ENCODE measurements at places on chromosomes 1 and 21.

- no peak for DNase-seq
Observed at GRCh38 chr1:101547357-101547756, 310.5 kb downstream of the S1PR1 start.

GRCh38 chr1:26862781-26863684, at the start of gene SFN:
SFN (plus strand) TSS chr1:26863149; CDS start chr1:26863213, 64 bp downstream.
- no peak for DNase-seq

- no peak for DNase-seq
Observed at GRCh38 chr21:43312011-43312410, 114.9 kb downstream of the SIK1 start.

- no peak for DNase-seq
Observed at GRCh38 chr1:228367798-228368791, 38.5 kb downstream of the TRIM11 start.

DNA sequence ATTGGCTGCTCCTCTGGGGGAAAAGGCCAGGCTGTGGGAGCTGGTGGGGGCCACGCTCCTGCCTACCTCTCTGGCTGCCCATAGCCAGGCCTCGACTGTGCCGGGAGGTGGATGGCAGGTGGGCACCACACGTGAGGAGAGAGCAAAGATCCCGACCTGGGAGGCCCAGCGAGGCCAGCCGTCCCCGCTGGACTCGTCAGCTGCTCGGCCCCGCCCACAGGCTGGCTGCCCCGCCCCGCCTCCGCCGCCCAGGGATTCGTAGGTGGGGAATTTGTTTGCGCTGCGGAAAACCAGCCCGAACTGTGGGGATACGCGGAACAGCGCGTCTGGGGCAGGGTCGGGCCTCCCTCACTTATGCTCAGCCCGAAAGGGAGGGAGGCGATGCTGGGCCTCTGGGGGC, 31.7 kb downstream of the TP73 start:
- DNase-seq = no peak

DNA sequence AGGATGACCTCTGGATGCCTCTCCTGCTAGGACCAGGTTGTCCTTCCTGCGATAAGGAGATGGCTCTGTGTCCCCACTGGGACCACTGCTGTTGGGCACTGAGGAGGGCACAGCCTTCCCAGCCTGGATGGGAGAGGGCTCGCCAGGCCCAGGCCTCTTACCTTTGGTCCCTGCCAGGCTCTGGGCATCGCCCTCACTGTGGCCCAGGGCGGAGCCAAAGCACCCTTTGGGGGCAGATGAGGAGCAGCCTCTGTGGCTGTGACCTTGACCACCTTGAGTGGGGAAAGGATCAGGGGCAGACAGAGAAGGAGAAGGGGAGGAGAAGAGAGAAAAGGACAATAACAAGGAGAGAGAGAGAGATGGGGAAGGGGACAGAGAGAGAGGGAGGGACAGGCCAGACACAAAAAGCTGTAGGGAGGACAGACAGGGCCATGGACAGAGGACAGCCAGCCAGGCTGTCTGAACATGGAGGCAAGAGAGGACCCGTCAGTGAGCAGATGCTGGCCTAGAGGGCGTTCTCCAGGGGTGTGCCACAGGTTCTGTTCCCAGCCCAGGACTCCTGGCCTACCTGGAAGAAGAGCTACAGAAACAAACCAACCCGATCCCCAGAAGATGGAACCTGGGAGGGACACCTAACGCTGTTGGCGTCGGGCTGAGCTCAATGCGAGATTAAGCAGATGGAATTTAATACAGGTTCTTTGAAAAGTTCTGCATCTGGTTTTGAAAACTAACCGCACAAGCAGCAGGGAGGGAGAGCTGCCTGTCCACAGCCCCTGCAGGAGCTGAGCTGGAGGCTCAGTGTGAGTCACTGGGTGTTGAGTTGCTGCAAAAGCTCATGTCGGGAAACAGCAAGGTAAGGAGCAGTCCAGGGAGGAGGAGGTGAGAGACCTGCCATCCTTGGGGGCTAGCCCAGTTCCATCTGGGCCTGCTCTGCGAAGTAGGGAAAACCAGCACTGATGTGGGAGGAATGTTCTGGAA, 262.1 kb downstream of the PTPRU start:
- DNase-seq = peak; percentile 6

- DNase-seq = no peak
Observed at GRCh38 chr21:45200581-45201296, 87.0 kb downstream of the POFUT2 start.

- no peak for DNase-seq
Observed at GRCh38 chr1:150846473-150847146, 29.8 kb downstream of the ARNT start.
